ENCODE measurements at places on chromosomes 4 and X.
A peak's percentile ranks its signal among the peaks of the same experiment; 100 is the strongest.

DNA sequence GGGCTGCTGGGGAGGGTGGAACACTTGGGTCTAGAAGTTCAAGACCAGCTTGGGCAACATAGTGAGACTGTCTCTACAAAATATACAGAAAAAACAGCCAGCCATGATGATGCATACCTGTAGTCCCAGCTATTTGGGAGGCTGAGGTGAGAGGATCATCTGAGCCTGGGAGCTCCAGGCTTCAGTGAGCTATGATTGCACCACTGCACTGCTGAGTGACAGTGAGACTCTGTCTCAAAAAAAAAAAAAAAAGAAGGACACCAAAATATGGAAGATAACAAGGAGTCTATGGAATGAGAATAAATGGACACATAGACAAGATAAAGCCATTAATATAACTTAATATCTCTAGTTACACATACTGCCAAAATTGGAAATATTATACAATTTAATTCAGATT lies 62.7 kb upstream of the IL15 start:
- no peak for DNase-seq

DNA sequence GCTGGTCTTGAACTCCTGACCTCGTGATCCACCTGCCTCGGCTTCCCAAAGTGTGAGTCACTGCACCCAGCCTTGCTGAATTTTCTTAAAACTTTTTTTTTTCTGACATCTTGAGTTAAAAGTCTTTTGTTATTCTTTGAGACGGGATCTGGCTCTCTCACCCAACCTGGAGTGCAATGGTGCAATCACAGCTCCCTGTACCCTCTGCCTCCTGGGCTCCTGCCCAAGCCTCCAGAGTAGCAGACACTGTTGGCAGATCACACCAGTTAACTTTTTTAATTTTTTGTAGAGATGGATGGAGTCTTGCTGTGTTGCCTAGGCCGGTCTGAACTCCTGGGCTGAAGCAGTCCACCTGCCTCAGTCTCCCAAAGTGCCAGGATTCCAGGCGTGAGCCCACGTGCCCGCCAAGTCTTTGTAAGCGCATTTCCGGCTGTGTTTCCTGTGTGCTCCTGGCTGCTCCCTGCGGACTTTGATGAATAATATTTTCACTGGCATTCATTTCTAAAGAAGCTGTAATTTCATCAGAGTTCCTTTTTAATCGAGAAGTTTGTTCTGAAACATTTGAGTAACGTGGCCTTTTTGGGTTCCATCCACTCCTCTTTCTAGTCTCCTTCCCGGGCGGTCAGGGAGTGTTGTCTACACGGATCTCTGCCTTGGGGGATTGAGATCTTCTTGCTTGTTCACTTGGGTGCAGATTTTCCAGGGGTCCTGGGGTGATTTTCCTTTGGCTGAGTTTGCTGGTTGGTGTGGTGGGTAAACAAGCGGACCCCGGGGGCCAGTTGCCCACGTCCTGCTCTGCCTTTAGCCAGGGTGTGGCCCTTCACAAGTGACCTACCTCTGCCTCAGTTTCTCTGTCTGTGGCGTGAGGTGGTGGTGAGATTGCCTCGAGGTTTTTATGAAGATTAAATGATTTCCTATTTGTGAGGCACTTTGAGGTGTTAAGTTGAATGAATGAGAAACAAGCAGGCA lies 44.4 kb downstream of the PCGF3 start:
- DNase-seq = peak; percentile 28

DNA sequence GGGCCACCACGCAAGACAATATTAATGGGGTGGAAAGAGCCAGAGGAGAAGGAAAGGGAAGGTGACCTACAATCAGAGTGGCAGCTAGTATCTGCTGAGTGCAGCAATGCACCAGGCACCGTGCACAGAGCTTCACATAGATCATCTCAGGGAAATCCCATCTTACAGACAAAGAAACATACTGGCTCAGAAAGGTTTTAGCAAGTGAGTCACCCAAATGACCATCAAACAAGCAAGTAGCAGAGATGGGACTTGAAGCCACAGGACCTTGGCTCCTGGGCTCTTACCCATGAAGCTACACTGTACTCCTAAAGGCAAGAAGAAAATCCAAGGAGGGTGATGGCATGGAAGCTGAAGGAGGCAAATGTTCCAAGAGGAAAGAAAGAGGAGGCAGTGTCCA lies 6.8 kb downstream of the ANXA5 start:
- peak; percentile 68 for DNase-seq

DNA sequence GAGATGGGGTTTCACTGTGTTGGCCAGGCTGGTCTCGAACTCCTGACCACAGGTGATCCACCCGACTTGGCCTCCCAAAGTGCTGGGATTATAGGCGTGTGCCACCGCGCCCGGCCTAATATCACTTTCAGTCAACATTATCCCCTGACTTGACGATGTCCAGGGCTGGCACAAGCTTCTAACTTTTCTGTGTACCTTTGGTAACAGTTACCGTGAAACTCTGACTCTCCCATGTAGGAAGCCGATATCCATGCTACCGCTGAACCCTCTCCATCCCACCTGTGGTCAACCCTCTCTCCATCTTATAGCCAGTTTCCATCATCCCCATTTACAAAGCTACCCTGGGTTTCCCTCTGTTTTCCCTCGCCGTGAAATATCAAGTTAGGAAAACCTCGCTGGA lies 77.5 kb downstream of the CRLF2 start:
- no peak for DNase-seq

DNA sequence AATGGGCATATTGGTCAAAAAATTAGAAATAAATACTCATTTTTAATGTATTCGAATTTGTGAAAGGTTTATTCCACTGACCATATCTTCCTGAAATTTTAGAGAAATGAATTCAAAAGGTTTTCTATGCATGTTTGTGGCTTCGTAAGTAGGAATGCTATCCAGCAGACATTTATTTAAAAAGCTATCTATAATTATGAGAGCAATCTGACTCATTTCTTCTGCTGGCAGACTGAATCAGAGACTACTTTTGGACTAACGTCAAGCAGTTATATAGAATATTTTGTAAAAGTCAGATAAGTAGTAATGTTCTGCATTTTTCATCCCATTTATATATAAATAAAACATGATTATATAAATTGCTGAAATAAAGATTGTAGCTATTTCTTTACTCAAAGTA lies 125.0 kb downstream of the SPCS3 start:
- peak; percentile 72 for DNase-seq

GRCh38 chr4:55807556-55807955 lies 12.0 kb upstream of the EXOC1L start:
- DNase-seq = no peak

DNA sequence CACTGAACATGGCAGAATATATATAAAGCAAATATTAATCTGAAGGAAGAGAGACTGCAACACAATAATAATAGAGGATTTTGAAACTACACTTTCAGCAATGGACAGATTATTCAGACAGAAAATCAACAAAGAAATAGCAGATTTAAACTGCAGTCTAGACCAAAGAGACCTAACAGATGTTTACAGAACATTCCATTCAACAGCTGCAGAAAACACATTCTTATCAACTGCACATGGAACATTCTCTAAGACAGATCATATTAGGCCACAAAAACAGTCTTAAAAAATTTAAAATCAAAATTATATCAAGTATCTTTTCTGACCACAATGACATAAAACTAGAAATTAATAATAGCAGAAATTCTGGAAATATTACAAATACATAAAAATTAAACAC lies 27.1 kb downstream of the CENPE start:
- DNase-seq = peak; percentile 15

GRCh38 chrX:136728393-136728792 lies 52.3 kb downstream of the ARHGEF6 start:
- no peak for DNase-seq

- DNase-seq = no peak
Measured at GRCh38 chr4:112751447-112751846, 114.5 kb downstream of the LARP7 start.

DNA sequence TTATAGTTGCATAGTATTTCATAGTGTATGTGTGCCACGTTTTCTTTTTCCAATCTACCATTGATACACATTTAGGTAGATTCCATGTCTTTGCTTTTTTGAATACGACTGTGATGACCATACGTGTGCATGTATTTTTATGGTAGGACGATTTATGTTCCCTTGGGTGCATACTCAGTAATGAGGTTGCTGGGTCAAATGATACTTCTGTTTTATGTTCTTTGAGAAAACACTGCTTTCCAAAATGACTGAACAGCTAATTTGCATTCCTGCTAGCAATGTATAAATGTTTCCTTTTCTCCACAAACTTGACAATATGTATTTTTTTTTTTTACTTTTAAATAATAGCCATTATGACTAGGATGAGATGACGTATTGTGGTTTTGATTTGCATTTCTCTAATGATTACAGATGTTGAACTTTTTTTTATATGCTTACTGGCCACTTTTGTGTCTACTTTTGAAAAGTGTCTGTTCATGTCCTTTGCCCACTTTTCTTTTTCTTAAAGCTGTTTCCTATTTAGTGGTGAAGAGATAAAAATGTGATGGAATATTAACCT lies 969.5 kb upstream of the NDST4 start:
- no peak for DNase-seq

GRCh38 chr4:7624396-7624980 lies 189.8 kb upstream of the PSAPL1 start:
- DNase-seq = peak; percentile 60

DNA sequence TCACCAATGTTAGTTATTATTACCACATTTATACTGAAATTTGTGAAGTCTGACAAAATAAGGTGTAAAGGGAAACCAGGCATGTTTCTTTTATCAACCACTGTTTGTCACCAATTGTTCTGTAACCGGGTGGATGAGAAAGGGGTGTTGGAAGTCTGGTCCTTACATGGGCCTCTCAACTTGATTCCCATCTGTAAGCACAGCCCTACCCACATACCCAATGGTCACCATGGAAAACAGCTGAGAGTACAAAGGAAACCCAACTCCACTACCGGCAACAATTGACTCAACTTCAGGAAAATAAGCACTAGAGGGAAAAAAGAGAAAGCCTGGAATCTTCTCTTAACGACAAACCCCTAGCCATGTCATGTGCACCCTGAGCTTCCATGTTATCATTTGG lies 70.8 kb upstream of the PTCHD1 start:
- no peak for DNase-seq

All from AG10803 (cell line).